ENCODE measurements at places on chromosomes 11 and 22.

- DNase-seq: no peak
Measured at GRCh38 chr11:120547316-120547715, 35.8 kb downstream of the GRIK4 start.

GRCh38 chr11:20640401-20640800 is 29.0 kb upstream of the NELL1 start:
- no peak for DNase-seq

DNA sequence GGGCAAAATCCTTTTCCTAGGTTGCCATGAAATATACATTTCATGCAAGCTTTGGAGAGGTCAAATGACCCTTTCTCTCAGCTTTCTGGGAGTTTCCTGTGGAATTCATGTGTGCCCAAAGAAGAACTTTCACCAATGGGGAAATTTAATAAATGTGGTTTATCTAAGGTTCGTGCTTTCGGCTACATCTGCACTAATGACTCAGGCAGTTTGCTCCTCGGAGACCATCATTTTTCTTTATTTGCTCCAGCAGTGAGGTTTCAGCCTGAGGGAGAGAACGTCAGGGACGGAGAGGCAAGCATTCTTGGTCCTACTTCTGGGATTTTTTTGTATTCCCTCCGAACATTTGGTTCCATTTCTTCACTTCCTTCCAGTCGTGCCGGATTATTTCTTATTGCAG is 85.2 kb downstream of the FLI1 start:
- DNase-seq: no peak

- DNase-seq: no peak
Measured at GRCh38 chr22:27394806-27395404, 406.7 kb downstream of the MN1 start.

- DNase-seq: no peak
Measured at GRCh38 chr11:35106595-35106994, 32.4 kb upstream of the CD44 start.

- DNase-seq: no peak
Measured at GRCh38 chr11:114236829-114237228, 59.4 kb upstream of the NNMT start.

- DNase-seq: no peak
Measured at GRCh38 chr11:87359401-87359800, 321.7 kb downstream of the TMEM135 start.

GRCh38 chr11:75105462-75105925 is 8.8 kb upstream of the OR2AT4 start:
- DNase-seq: no peak

GRCh38 chr11:5727691-5728090 is 8.6 kb upstream of the OR56B1 start:
- DNase-seq: no peak

GRCh38 chr22:36921309-36922104 is 8.1 kb downstream of the CSF2RB start:
- no peak for DNase-seq

DNA sequence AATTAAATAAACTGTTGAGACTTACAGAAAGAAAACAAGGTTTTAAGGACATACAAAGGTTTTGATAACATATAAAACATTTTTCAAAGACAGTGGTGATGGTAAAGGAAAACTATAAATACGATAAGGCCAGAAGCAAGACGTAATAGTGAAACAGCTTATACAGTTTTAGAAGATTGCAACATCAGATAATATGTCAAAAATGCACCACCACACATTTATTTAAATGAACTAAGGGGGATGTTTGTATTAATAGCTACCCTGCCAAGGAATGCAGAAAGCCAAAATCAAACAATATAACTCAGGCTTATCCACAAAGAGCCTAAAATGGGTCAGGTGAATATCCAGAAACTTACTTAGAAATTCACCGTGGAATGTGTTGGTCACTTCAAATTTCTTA is 981.6 kb upstream of the FAT3 start:
- DNase-seq: no peak

DNA sequence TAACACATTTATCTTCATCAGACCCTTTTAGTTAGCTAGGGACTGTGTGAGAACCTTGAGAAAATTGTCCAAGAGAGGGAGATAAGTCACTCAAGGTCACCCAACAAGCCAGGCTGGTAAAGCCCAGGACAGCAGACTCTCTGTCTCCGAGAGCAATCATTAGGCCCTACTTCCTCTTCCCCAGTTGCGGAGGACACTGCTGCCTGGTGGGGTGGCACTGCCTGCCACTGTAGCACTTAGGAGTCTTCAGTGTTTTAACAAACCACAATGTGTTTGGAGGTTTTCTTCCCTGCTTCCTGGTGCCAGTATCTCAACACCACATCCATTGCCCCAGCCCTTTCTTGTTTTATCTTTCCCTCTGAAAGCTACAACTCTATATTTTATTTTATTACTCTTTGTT is 132.1 kb upstream of the LDLRAD3 start:
- DNase-seq: no peak

DNA sequence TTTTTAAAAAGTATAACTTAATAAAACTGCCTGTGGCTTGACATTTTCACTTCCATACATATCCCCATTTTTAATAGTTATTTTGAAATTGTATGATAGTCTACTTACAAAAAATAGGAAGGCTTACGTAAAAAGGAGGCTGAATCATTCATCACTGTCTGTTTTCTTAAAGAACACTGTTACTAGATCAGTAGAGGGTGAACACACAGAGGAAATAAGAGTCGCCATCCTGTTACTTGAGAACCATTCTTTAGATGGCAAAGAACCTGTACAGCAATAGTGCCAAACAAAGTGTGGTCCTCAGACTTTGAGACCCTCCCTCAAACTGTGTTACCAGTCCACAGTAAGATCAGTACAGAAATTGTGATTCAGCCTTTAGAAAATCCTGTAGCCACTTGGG is 180.7 kb downstream of the PGR start:
- DNase-seq: no peak

- no peak for DNase-seq
Measured at GRCh38 chr11:79427611-79428327, 13.1 kb downstream of the TENM4 start.
